ENCODE measurements at places on chromosomes 5 and 9.

DNA sequence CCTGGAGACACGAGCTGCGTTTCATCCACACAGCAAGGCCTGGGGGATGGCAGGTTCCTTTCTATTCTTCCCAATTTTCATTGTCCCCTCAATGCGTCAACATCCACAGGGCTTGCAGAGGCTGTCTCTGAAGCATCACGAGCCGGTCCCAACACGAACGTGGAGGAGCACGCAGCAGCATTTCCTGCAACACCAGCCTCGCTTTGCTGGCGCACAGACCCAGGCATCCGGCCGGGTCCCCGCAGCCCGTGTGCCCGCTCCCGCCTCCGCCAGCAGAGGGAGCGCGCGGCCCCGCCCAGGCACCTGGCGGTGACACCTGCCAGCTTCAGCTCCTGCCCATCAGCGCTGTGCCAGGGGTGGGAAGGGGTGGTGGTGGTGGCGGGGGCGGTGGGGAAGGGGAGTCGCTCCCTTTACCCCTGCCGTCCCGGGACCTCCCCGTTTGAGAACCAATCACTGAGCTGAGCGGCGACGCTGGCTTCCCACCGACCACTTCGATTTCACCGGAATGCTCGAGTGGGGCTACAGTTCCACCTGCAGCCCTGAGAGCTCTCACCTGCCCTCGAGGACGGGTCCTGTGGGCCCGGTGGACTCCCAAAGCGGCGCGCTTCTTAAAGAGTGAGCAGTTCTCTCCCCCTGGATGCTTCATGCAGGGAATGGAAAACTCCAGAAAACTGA is 464.5 kb downstream of the ICE1 start:
- DNase-seq: no peak

- no peak for DNase-seq
Observed at GRCh38 chr5:53507013-53507412, 26.6 kb downstream of the FST start.

DNA sequence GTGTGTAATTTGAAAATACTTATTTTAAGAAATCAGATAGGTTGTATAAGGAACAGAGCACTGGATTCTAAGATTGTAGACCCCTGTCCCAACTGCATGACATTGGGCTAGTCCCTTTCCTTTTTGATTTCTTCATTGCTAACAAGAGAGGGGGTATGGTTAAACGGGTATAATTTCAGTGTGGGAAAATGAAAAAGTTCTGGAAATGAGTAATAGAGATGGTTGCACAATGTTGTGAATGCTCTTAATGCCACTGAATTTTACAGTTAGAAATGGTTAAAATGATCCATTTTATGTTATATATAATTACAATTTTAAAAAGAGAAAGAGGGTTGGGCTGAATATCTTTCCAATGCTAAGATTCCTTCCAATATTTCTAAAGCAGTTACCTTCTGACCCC is 103.3 kb upstream of the LHFPL2 start:
- no peak for DNase-seq

GRCh38 chr9:133429641-133430161 is 7.5 kb downstream of the ADAMTS13 start:
- DNase-seq: no peak

GRCh38 chr5:150108711-150109514 is 22.6 kb upstream of the CSF1R start:
- no peak for DNase-seq

DNA sequence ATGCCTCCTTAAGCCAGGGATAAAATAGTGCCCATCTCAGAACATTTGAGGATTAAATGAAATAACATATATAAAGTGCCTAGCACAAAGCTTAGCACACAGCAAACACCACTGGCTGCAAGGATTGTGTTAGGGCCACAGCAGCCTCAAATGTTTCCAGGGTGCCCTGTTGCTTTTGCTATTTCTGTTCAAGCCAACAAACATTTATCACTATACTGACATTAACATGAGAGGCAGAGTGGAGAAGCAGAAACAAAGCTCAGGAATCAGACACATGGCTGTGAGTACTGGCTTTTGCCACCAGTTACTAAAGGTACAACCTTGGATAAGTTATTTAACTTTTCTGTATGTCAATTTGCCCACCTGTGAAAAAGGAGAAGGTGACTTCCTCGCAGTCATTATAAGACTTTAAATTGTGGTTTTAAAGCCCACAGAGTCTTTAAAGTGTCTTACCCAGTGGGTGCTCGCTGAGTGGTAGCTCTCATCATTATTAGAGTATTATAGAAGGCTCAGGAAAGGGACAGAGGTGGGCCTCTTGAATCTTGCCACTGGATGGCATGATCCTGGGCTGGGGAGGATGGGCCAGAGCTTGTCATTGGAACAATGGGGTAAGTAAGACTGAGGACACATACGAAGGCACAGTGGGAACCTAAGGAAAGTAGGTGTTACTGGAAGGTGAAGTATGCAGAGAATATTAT is 98.2 kb downstream of the MARCHF3 start:
- no peak for DNase-seq

GRCh38 chr9:5843794-5844471 is 11.0 kb upstream of the ERMP1 start:
- peak; percentile 14 for DNase-seq

- no peak for DNase-seq
Observed at GRCh38 chr5:97127727-97128126, 14.7 kb downstream of the LIX1 start.

GRCh38 chr9:124285903-124286291 is 28.1 kb downstream of the NEK6 start:
- peak; percentile 92 for DNase-seq

GRCh38 chr9:134575901-134576176 is 65.8 kb upstream of the COL5A1 start:
- no peak for DNase-seq

DNA sequence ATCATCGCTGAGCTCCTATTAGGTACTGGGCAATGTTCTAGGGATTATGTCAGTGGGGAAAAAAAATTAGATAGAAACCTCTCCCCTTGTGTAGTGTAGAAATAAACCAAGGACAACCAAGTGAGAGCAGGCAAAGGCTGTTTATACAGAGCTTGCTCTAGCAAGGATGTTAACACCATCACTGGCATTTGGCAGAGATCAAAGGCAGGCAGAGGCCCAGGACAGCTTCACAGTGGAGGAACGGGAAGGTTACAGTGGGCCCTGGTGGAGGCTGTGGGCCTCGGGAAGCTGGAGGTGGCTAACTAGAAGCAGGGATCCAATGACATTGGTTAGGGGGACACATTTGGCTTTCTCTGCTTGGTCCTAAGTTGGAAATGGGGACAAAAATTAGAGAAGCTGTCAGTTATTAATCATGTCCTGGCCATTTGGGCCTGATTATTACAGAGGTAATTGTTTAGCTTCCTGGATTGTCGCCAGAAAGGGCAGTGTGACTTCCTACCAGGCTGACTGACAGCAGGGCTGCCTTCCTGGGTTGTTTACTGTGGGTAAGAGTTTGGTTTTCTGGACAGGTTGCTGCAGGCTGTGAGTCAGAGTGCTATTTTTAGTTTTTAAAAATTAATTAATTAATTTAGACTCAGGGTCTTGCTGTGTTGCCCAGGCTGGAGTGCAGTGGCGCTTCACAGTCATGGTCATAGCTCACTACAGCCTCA is 259.3 kb downstream of the ROR2 start:
- no peak for DNase-seq

GRCh38 chr5:54296386-54296785 is 14.0 kb downstream of the ARL15 start:
- DNase-seq: no peak

GRCh38 chr9:16715404-16715803 is 155.1 kb downstream of the BNC2 start:
- DNase-seq: no peak

DNA sequence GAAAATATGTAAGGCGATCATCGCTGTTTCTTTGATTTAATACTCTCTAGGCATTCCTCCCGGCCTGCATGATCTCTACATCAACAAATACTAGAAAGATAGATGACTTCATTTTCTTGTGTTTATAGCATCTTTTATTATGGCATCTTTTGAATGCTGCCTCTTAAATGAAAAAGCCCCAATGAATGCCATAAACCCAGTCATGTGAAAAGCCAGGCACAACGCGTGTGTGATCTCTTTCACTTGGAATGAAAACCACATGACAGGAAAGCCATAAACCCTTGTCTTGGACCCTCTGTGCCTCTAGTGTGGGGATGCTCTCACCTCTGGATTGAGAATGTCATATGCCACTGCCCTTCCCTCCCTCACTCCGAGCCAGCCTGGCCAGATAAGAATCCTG is 476.2 kb downstream of the SEMA5A start:
- DNase-seq: no peak

DNA sequence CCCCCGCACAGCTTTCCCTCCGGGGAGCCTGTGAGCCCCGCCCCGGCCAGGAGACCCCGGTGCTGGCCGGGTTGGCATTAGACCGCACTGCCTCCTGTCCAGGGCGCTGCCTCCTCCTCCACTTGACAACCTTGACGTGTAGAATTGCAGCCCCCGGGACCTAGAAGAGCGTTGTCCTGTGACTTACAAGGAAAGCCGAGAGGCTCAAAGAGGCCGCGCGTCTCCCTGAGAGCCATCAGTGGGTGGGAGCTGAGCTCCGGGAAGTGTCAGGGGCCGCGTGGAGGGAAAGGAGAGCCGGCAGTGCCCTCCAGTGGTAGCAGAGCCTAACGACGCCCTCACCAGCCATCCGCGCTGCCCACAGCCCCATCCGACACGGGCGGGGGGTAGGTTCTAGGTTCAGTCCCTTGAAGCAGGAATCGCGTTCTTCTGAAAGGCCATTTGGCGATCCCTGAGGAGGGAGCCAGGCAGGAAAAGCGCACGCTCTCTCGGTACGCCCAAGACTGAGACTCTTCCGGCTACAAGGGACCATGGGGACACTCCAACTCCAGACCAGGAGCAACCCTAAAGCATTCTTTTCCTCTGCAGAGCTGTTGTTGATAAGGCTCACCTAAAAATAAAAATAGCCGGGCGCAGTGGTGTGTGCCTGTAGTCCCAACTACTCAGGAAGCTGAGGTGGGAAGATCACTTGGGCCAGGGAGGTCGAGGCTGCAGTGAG is 40.6 kb upstream of the SAP30L start:
- peak; percentile 92 for DNase-seq

GRCh38 chr9:75063556-75064305 is 24.2 kb downstream of the NMRK1 start:
- DNase-seq: no peak

DNA sequence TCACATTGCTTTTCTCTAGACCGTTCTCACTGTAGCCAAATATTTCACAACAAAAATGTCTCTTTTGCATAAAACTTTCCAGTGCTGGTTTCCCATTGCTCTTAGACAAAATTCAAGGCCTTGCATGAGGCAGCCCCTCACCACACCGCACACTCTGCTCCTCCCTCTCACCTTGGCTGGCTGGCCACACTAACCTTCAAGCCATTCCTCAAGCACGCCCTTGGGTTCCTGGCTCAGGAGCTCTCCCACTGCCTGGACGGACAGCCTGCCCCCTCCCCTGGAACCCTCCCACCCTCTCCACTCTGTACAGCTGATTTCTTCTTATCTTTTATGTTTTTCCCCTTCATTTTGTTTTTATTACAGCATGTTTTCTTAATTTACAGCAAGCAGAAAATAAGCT is 83.2 kb downstream of the PDZD2 start:
- DNase-seq: no peak

- DNase-seq: peak; percentile 49
Observed at GRCh38 chr9:125747765-125748445, 732 bp downstream of the PBX3 start.

- peak; percentile 57 for DNase-seq
Observed at GRCh38 chr5:53779541-53779981, 219.1 kb downstream of the NDUFS4 start.

- no peak for DNase-seq
Observed at GRCh38 chr9:136085815-136086212, 9.3 kb downstream of the NACC2 start.

DNA sequence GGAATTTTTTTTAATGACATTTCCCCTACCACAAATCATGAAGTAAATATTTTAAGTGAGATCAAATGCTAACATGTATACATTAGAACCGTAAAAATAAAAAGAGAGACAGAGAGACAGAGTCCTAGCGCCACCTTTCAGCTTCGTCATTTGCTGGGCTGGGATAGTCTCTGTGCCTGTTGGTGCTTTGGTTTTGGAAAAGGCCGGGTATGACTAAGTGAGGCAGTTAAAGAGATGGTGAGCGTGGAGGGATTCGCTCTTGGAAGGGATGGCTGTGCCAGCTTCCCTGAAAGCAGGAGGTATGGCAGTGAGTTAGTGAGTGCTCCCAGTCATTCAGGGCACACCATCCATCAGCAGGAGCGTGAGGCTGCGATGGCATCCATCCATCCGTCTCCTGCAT is 729.6 kb upstream of the WWC1 start:
- DNase-seq: no peak

DNA sequence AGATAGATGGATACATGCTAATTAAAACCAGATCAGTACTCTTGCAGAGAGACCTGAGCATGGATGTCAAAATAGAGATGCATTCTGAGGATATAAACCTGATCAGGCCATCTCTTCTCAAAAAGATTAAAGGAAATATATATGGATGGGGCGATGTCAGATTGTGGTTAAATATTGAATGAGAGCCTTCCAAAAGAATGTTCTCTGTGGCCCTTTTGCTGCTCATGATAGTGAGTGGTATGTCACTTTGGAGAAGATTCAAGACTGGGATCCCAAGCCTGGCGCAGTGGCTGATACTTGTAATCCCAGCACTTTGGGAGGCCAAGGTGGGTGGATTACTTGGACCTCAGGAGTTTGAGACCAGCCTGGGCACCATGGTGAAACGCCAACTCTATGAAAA is 20.5 kb downstream of the ZNF131 start:
- DNase-seq: peak; percentile 9

- DNase-seq: peak; percentile 84
Observed at GRCh38 chr5:150645070-150645700, 4.7 kb downstream of the SYNPO start.

- no peak for DNase-seq
Observed at GRCh38 chr5:173246135-173246495, 11.1 kb upstream of the NKX2-5 start.

DNA sequence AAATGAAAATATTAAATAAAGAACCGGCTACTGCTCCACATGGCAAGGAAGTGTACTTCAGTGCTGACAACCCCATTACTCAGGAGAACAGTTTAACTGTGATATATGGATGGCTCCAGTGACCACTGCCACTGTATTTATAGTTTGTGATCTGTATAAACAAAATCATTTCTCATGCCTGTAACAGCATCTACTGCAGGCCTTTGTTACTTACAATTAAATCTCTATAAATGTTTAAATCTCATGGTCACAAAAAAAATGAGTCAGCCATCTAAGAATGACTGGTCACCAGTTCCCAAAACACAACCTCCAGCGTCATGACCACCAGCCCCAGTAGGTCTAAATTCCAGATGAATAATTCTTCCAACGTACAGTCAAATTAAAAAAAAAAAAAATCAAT is 24.6 kb downstream of the SERINC5 start:
- DNase-seq: peak; percentile 69

DNA sequence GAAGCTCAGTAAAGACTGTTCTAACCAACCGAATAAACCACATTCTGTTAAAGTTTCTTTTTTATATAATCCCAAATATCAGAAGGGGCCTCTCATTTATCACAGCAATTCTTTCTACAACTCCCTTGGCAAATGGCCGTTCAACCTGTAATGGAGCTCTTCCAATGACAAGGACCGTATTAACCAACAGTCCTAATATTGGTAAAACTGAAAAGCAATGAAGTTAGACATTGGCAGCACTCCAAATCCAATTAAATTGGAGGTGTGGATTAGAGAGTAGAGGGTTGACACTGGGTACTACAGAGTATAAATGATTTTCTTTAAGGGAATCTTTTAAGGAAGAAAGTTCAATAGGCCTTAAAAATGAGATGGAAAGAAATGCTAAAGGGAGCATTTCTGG is 842 bp downstream of the TMED7 start:
- no peak for DNase-seq

- no peak for DNase-seq
Observed at GRCh38 chr9:14870090-14870489, 40.1 kb downstream of the FREM1 start.

Measured in hepatic stellate cell (primary cell).